Mammary microvascular endothelial cell (primary cell): ENCODE measurements at places on chromosomes 2 and 18. TPM values are rescaled to one million over a fixed set of nuclear protein-coding genes. Genes with fewer than 3 reads are reported as not detected.

Gene ACYP2
- total RNA-seq: 4.1 and 4.7 TPM in 2 replicates

Gene ZSWIM2
- total RNA-seq: not detected in 2 replicates

Gene LAMA1
- 0.25 and 0.27 TPM in 2 replicates for total RNA-seq

Gene KANSL1L
- 3.7 and 6.9 TPM in 2 replicates for total RNA-seq

Gene MMADHC
- total RNA-seq: 109 and 123 TPM in 2 replicates

Gene MGAT5
- 37.0 and 43.4 TPM in 2 replicates for total RNA-seq

Gene DLX2
- not detected in 2 replicates for total RNA-seq

Gene AGFG1
- total RNA-seq: 67.0 and 79.0 TPM in 2 replicates
